GOT3 (cell line): ENCODE measurements at places on chromosomes 6 and 20.

DNA sequence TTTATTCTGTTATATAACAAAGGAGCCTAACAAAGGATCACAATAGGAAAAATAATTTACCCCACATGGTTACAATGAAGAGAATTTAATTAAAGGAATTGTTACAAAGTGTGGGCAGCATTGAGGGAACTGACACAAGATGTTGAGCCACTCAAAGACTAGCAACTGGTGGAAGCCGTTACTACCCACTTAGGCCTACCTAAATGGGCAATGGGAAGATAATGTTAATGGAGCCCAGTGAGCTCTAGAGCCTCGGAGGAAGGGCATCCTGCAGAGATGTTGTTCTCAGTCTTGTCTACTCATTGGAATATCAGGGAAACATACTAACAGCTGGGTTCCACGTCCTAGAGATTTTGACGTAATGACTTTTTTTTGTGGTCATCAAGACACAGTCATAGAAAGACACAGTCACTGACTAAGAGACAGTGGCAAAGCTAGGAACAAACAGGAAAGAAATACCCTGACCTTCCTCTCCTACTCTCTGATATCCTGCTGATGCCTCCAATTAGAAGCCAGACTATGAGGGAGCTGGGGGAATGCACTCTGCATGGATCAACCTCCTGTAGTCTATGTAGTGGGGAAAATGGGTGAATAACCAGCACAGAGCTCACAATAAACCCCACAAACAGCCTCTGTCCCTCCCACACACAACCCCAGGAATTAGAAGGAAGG lies 523.8 kb upstream of the FLRT3 start:
- DNase-seq, result no peak

GRCh38 chr6:160238761-160239751 lies 19.6 kb downstream of the SLC22A2 start:
- no peak for DNase-seq

DNA sequence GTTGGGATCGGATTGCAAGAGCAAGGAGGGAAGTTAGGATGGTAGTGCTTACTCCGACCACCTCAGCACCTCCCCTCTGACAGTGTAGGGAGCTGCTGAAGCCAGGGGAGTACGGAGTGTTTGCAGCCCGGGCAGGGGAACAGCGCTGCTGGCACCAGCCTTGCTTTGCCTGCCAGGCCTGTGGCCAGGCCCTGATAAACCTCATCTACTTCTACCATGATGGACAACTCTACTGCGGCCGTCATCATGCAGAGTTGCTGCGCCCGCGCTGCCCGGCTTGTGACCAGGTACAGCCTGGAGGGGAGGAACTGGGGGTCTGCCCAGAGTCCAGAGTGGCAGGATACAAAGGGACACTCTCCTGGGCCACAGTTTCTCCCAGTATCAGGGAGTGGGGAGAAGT lies 2.2 kb upstream of the TOMM6 start:
- DNase-seq, result no peak

GRCh38 chr6:89385156-89385667 lies 26.9 kb downstream of the RRAGD start:
- DNase-seq, result no peak

DNA sequence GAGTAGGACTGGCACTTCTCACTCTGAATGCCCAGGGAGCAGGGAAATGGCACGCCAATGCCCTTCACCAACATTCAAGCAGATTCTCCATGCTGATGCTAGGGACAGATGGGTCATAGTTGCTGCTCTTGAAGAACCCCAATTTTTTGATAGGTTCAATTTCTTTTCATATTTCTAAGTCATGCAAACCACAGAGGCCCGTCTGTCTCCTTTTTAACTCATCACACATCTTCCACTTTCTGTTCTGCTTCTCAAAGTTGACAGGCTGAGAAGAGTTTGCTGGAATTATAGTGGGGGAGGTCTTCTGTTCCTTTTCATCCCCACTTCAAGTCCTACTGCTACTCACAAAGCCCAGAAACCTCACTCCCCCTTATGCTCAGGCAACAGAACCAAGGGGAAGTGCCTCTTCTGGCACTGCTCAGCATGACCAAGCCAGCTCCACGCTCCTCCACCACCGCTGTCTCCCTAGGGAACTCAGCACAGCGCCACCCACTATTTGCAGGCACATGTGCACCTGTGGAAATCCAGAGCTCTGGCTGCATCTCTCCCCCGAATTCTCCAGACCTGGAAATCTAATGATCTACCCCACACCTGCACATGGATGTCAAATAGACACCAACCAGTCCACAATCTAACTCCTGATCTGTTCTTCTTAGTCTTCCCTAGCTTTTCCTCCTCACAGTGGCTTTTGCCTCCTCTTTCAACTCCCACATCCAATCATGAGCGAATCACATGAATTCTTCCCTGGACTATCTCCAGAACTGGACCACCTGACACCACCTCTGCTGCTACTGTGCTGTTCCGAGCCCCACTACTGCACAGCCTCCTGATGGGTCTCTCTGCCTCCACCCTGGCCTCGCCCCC lies 10.7 kb downstream of the ZBTB24 start:
- no peak for DNase-seq

DNA sequence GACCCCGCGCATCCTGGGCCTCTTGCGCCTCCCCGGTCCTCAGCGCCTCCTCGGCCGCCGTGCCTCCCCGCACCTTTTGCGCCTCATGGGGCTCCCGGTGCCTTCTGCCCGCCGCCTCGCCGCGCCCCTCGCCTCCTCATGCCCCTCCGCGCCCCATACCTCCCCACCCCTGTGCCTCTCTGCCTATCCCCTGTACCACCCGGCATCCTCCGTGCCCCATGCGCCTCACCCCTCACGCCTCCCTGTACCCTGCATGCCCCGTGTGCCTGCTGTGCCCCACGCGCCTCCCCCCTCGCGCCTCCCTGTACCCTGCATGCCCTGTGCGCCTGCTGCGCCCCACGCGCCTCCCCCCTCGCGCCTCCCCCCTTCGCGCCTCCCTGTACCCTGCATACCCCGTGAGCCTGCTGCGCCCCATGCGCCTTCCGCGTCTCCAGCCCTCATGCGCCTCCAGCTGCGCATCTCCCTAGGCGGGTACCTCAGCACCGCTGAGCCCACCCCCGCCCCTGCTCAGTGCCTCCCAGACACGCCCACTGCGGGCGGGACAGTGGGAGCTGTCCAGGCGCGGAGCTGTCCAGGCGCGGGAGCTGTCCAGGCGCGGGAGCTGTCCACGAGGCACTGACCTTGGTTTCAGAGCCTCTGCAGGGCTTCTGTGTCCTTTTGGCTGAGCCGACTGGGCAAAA lies 37.1 kb downstream of the IGF2R start:
- DNase-seq, result no peak

- no peak for DNase-seq
These were observed 464 bp downstream of the EHMT2 start for GRCh38 chr6:31896856-31897611.

GRCh38 chr6:53912661-53913060 lies 117.9 kb downstream of the LRRC1 start:
- DNase-seq, result no peak

DNA sequence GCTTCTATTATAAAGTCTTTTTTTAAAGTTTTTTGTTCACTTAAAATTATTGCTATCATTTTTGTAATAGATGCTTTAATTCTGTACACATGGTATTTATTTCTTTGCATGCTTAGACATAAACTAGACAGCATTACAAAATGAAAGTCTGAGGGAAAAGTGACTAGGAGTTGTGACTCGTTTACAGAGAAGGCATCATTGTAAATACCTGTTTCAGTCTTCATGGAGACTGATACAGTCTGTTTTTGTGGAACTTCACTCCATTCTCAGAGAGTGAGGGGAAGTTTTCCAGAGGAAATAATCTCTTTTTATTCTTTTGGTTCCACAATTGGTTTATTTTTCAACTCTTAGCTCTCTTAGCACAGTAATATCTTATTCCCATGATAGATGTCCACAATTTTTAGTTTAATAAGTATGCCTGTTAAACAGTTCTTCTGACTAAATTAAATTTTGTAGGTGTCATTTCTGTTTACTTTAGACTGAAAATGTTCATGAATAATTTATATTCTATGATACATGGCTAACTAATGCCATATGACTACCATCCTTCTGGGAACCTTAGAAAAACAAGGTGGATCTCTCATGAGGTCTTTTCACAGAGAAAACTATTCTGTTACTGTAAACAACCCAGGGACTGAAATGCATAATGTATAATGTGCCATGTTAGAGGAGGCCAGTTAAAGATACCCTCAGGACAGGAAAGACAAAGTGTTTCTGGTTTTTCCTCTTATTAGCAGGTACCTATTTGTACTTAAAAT lies 69.2 kb downstream of the MYO6 start:
- no peak for DNase-seq
